Heart left ventricle (tissue), 16 donors: ENCODE measurements at places on chromosomes 11 and 22.

DNA sequence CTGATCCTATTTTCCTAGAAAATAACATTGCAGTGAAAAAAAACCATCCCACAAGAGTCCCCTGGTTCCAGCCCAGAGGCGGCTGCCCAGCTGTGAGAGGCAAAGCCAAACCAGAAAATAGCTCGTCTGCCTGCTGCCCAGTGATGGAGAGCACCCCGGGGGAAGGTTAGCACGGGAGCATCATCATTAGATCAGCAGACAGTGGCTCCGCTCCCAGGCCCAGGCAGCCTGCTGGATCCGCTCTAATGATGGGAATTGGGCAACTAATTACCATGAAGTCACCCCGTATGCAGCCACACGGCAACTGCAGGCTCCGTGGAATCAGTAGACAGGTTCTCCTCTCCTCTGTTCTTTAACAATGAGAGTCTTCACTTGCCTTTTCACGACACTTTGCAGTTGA, 17.1 kb upstream of the B3GAT1 start:
- no peaks in the 10 kb centered on the region for H3K36me3 ChIP-seq
- peaks cover 8% of the 10 kb centered on the region for H3K27me3 ChIP-seq
- no peaks in the 10 kb centered on the region for H3K4me1 ChIP-seq
- no peak for DNase-seq
- H3K4me3 ChIP-seq, result no peak overlapping the region

- peaks cover 7% of the 10 kb centered on the region for H3K4me1 ChIP-seq
- H3K36me3 ChIP-seq, result no peaks in the 10 kb centered on the region
- no peaks in the 10 kb centered on the region for H3K27me3 ChIP-seq
- H3K4me3 ChIP-seq, result no peak overlapping the region
- H3K27ac ChIP-seq, result no peak overlapping the region
- DNase-seq, result no peak
Measured at GRCh38 chr11:78080818-78081495, 1.3 kb upstream of the NDUFC2 start.

DNA sequence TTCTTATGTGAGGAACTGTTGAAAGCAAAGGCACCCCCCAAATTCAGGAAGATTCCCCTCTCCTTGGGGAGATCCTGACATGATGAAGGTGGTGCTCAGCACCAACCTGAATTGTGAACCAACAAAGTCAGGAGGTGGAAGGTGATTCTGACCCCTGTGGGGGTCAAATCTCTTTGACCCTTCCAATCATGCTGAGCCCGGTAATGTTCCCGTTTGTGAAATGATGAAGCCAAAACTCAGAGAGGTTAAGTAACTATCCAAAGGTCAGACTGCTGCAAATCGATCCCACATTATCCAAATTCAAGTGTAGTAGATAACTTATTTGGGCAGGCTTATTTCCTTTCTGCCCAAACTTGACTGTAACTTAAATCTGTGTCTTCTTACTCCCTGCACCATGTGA, 19.1 kb downstream of the SERPING1 start:
- no peak for DNase-seq
- H3K27me3 ChIP-seq, result no peaks in the 10 kb centered on the region
- H3K4me3 ChIP-seq, result no peak overlapping the region
- no peaks in the 10 kb centered on the region for H3K4me1 ChIP-seq
- H3K36me3 ChIP-seq, result no peaks in the 10 kb centered on the region

DNA sequence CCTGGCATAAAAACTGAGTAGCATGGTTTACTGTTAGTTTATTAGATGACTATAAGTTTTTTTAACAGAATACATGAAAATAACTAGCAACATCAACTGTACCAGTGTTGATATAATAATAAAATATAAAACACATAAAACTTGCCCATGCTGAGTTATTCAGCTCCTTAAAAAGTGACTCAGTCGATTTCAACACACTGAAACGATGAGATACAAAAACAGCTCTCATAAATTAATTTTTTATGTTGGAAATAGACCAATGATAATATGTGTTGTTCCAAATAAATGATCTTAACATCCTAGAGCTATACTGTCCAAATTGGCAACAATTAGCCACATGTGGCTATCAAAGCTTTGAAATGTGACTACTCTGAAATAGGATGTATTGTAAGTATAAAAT, 15.9 kb downstream of the PDGFD start:
- H3K4me1 ChIP-seq, result no peaks in the 10 kb centered on the region
- no peaks in the 10 kb centered on the region for H3K27me3 ChIP-seq
- H3K36me3 ChIP-seq, result no peaks in the 10 kb centered on the region

GRCh38 chr11:70490723-70491558, 92.6 kb downstream of the CTTN start:
- H3K36me3 ChIP-seq, result no peaks in the 10 kb centered on the region
- no peak for DNase-seq
- H3K27me3 ChIP-seq, result no peaks in the 10 kb centered on the region
- H3K4me3 ChIP-seq, result no peak overlapping the region
- no peak overlapping the region for H3K27ac ChIP-seq

- no peak for DNase-seq
- H3K27ac ChIP-seq, result no peak overlapping the region
- H3K4me3 ChIP-seq, result no peak overlapping the region
- H3K4me1 ChIP-seq, result no peaks in the 10 kb centered on the region
Measured at GRCh38 chr22:34877506-34877905, 188.5 kb upstream of the ISX start.

DNA sequence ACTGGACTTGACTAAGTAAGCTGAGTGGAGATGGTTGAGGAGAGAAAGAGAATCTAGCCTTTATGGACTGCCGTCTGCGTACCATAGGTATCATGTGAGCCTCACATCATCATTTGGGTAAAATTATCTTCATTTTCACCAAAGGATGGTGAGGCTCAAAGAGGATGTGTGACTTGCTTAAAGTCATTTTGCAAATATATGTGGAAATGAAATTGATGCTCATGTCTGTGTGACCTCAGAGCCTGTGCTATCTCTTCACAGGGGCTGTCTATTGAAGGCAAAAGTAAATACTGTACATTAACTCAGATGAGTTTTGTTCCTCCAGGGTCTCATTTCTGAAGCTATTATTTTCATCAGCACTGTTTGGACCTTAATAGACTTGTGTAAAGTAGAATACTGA, 83.3 kb upstream of the ALKBH3 start:
- H3K27ac ChIP-seq, result no peak overlapping the region
- H3K4me1 ChIP-seq, result no peaks in the 10 kb centered on the region
- no peaks in the 10 kb centered on the region for H3K27me3 ChIP-seq
- peaks cover 33% of the 10 kb centered on the region for H3K36me3 ChIP-seq
- no peak for DNase-seq

GRCh38 chr11:11411401-11411985, 58.4 kb upstream of the CSNK2A3 start:
- H3K4me1 ChIP-seq, result peaks cover 30% of the 10 kb centered on the region
- no peak for DNase-seq
- H3K4me3 ChIP-seq, result no peak overlapping the region
- H3K27ac ChIP-seq, result no peak overlapping the region
- no peaks in the 10 kb centered on the region for H3K36me3 ChIP-seq

DNA sequence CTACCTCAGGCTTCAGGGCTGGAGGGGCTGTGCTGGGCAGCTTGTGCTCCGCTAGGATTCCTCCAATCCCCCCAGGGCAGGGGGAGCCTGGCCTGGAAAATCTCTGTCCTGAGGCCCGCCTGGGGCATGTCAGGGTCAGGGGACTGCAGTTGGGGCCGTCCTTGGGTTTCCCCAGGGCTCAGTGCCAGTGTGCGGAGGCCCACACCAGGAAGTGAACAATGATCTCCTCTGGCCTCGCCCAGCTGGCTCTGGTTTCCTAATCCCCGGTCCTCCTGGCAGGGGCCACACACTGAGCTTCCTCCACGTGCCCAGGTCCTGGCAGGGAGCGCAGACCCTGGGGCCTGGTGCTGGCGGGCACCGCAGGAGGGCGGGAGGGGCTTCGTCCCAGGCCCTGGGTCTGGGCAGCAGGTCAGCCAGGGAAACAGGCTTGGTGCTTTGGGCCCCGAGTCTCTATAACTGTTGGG, 1.4 kb upstream of the MUC2 start:
- no peaks in the 10 kb centered on the region for H3K27me3 ChIP-seq
- no peak overlapping the region for H3K27ac ChIP-seq

DNA sequence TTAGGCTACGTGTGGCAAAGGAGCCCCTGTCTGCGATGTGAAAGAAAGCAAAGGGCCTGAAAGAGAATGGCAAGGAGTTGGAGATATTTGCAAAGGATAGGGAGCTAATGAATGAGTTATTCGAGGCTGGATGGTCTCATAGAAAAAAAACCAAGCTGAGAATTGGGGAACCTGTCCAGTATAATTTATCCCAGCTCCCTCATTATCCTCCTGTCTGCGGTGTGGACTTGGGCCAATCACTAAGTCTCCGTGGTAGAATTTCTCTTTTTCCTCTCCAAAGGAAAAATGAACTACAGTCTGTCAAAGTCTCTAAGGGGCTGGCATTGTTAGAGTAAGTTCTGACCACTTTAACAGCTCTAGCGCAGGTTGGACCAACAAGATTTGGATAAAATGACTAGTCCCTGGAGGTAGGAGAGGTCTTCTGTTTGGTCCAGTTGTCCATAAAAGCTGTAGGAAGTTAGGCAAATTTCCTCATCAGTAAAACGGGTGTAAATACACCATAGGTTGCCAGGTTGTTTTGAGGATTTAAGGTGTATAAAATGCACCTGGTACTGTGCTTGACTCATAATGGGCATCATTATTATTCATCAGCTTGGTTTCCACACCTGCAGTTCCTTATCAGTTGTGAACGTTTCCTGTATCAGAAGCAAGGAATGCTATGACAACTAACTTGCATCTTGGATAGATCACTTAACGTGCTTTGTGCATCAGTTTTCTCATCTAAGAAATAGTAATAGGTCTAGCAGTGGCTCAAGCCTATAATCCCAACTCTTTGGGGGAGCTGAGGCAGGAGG, 10.3 kb upstream of the CDON start:
- no peaks in the 10 kb centered on the region for H3K4me1 ChIP-seq
- no peak for DNase-seq
- H3K27me3 ChIP-seq, result no peaks in the 10 kb centered on the region
- no peak overlapping the region for H3K4me3 ChIP-seq
- H3K27ac ChIP-seq, result no peak overlapping the region
- no peaks in the 10 kb centered on the region for H3K36me3 ChIP-seq

GRCh38 chr11:77095551-77096490, 6.8 kb upstream of the OMP start:
- H3K4me3 ChIP-seq, result no peak overlapping the region
- H3K4me1 ChIP-seq, result no peaks in the 10 kb centered on the region
- peak; percentile 20 for DNase-seq
- no peaks in the 10 kb centered on the region for H3K27me3 ChIP-seq
- no peaks in the 10 kb centered on the region for H3K36me3 ChIP-seq
- H3K27ac ChIP-seq, result no peak overlapping the region

DNA sequence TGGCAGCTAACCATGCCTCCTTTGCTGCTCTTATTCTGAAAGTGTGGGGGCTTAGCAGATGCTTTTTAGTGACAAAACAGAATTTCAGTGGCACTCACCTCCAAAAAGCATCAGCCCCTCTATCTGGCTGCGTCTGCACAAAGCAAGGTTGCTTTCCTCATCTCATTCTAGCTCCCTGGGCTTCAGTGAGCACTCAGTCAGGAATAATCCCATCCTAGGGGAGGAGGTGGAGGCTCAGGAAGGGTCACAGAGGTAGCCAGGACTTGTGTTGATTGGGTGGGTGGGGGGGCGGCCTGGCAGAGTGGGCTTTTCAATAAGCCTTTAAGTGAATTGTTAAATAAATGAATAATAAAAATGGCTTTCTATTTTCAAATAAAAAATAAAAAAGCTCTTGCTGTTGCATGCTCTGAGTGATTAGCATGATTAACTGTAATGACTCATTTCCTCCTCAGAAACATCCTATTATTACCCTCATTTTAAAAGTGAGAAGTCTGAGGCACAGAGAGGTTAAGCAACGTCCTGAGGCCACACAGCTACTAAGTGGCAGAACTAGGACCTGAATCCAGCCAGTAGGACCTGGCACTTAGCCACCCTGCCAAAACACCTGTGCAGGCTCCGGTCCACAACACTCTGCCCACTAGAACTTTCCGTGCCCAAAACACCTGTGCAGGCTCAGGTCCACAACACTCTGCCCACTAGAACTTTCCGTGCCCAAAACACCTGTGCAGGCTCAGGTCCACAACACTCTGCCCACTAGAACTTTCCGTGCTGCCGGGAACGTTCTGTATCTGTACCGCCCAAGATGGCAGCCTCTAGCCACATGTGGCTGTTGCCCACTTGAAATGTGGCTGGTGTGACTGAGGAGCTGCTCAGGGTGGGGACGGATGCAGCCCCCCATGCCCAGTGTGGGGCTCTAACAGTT, 5.5 kb downstream of the B3GAT1 start:
- no peaks in the 10 kb centered on the region for H3K4me1 ChIP-seq
- H3K4me3 ChIP-seq, result no peak overlapping the region

GRCh38 chr11:69370984-69371709, 77.2 kb downstream of the MYEOV start:
- no peaks in the 10 kb centered on the region for H3K27me3 ChIP-seq
- no peak overlapping the region for H3K4me3 ChIP-seq
- no peak overlapping the region for H3K27ac ChIP-seq
- H3K36me3 ChIP-seq, result no peaks in the 10 kb centered on the region

GRCh38 chr11:61173456-61173855, 12.2 kb upstream of the VPS37C start:
- H3K27ac ChIP-seq, result no peak overlapping the region
- H3K36me3 ChIP-seq, result no peaks in the 10 kb centered on the region
- DNase-seq, result no peak
- H3K4me3 ChIP-seq, result no peak overlapping the region
- peaks cover 15% of the 10 kb centered on the region for H3K27me3 ChIP-seq

DNA sequence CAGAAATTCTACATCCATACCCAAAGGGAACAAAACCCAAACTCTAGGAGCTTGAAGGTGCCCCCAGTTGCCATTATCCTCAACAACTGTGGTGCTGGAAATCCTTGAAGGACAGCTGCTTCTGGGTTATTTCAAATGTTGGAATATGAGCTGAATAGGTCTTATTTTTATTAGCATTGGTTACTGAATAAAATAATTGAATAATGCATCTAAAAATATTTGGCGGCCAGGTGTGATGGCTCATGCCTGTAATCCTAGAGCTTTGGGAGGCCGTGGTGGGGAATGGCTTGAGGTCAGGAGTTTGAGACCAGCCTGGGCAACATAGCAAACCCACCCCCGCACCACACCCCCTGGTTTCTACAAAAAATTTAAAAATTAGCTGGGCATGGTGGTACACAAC, 10.9 kb downstream of the PAMR1 start:
- no peaks in the 10 kb centered on the region for H3K4me1 ChIP-seq
- H3K36me3 ChIP-seq, result no peaks in the 10 kb centered on the region
- DNase-seq, result no peak
- H3K27me3 ChIP-seq, result no peaks in the 10 kb centered on the region
- H3K27ac ChIP-seq, result no peak overlapping the region

DNA sequence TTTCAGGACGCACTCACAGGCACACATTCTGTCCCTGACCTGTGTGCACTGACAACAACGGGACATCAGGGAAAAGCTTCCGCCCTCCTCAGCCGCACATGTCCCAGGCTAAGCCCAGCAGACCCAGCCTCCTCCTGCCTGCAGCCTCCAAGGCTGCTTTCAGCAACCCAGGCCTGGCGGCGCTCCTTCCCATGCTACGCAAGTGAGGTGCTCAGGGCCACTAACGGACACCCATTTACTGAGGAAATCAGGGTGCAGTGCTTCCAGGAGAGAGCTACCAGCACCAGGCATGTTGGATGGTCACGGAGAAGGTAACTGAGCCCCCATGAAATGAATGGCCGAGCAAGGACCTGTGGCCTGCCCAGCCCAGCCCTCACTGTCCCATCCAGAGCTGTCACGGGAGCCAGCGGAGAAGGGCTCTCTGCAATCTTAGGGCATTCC, 6.9 kb downstream of the MOB2 start:
- H3K27me3 ChIP-seq, result no peaks in the 10 kb centered on the region
- no peak overlapping the region for H3K27ac ChIP-seq
- peaks cover 40% of the 10 kb centered on the region for H3K4me1 ChIP-seq
